Germinal center (tissue), 1 donor: ENCODE measurements at places on chromosomes 11 and 22.

- peak; percentile 39 for DNase-seq
Observed at GRCh38 chr11:20397281-20397680, 9.8 kb downstream of the PRMT3 start.

DNA sequence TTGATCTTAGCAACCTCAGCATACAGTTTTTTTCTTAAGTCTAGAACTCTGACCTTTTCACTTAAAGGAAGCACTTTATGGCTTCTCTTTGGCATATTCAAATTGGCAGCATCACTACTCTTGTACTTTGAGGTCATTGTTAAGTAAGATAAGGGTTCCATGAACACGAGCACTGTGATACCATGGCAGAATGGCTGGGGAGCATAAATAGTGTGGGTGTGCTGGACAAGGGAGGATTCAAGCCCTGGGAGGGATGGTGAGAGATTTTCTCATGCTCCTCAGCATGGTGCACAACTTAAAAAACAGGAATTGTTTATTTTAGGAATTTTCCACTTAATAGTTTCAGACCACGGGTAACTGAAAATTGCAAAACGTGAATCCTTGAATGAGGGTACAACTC lies 111.4 kb downstream of the ATXN10 start:
- no peak for DNase-seq

DNA sequence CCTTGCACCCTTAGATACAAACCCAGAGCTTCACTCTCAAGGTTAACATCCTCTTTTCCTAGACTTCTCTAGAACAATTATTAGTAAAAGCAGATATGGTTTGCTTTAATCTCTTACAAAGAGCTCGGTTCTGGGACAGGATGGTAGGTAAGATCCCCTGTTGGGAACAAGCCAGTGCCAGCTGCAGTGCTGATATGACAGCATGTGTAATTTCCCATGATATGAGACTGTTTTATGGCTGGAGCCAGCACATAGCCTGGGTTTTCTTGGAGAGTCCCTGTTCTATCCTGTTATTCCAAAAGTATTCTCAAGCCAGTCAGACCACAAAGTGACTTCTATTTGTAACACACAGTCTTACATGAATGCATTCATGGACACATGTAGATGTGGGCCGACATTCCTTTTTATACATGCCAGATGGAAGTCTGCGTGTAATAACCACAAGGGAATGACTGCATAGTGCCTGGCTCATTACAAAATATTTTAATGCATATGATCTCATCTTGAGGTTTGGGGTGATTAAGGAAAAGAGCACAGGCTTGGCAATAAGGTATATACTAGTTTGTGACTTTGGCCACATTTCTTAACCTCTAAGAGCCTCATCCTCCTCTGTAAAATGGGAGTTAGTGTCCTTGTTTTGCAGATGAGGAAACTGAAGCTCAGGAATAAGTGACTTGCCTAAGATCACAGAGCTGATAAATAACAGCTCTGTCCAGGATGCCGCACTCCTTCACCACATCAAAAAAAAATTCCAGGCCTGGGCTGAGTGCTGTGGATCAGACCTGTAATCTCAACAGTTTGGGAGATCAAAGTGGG lies 21.8 kb downstream of the CLMP start:
- DNase-seq, result no peak

GRCh38 chr11:117995472-117995871 lies 9.3 kb downstream of the IL10RA start:
- DNase-seq, result no peak

DNA sequence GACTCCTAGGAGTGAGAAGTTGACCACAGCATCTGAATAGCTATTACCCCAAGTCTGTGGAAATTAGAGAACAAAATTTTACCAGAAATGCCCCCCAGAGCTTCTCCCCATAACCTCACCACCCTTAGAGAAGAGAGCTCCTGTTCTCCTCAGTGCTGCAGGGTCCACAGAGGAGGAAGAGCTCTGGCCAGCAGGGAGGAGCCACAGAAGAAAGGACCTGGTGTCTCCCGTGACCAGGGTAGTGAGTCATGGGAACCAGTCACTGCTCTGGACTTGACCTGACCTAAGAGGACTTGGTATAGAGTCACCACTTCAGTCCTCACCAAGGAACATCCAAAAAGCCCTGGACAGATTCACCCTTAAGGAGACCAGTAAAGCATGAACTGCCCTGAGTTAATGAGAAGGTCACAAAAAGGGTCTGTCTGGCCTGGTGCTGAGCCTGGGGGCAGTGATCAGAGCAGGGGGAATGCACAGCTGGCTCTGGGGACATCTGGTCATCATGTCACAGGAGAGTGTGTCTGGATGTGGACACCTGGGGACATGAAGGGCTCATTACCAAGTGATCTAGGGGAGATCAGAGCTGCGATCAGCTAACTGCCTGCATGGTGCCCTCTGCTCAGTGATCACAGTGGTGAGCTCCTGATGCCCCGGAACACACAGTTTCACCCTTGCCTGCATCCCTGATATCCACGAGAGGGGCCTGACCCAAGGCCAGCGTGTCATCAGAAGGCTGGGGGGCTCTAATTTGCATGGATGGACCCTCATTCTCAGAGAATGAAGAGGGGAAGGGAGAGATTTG lies 103.3 kb upstream of the TOP3B start:
- DNase-seq, result no peak

DNA sequence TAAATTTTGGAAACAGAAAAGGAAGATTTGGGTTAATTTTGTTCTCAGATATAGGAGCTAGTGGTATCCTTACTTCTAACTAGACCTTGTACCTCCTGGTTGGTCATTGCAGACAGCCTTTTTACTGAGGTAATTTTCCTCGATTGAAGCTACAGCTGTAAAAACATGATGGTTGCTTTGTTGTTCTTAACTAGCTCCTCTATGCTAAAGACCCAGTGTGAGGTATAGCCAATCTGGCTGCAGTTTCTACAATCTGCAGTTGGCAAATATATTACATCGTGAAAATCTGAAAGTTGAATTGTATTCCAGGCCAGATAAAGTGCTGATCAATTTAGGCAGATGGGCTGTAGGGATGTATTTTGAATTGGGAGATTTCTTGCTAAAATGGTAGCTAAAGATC lies 116.5 kb downstream of the AASDHPPT start:
- DNase-seq, result no peak

GRCh38 chr22:48084041-48084728 lies 1321.7 kb downstream of the TBC1D22A start:
- DNase-seq, result peak; percentile 41

- no peak for DNase-seq
Observed at GRCh38 chr11:134238956-134239355, 14.2 kb downstream of the THYN1 start.

GRCh38 chr22:42913874-42914510 lies 56.9 kb upstream of the ARFGAP3 start:
- no peak for DNase-seq

DNA sequence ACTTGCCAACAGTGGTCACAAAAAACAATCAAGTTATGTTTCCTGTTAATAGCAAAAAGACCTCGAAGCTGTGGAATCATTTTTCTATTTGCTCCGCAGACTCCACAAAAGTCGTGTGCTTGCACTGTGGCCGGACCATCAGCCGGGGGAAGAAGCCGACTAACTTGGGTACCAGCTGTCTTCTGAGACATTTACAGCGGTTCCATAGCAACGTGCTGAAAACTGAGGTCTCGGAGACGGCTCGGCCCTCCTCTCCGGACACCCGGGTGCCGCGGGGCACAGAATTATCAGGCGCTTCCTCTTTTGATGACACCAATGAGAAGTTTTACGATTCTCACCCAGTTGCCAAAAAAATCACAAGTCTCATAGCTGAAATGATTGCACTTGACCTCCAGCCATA lies 31.6 kb downstream of the ZBED4 start:
- no peak for DNase-seq

- DNase-seq, result no peak
Observed at GRCh38 chr11:71135112-71135511, 117.3 kb downstream of the SHANK2 start.

DNA sequence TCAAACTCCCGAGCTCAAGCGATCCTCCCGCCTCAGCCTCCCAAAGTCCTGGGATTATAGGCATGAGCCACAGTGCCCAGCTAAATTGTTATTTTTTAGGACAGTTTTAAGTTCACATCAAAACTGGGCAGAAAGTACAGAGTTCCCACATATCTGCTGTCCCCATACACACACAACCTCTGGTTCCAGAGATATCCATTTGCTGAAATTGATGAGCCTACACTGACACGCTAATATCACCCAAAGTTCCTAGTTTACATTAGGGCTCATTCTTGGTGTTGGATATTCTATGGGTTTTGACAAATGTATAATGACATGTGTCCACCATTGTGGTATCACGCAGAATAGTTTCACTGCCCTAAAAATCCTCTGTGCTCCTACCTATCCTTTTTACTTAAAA lies 2.7 kb upstream of the SEC14L4 start:
- no peak for DNase-seq

- DNase-seq, result peak; percentile 65
Observed at GRCh38 chr11:34356913-34357700, 703 bp downstream of the ABTB2 start.

GRCh38 chr11:69773626-69774353 lies 1.4 kb downstream of the FGF4 start:
- no peak for DNase-seq

GRCh38 chr11:36282926-36283325 lies 6.3 kb downstream of the COMMD9 start:
- no peak for DNase-seq

- DNase-seq, result no peak
Observed at GRCh38 chr11:119157063-119157462, 8.2 kb downstream of the ABCG4 start.

DNA sequence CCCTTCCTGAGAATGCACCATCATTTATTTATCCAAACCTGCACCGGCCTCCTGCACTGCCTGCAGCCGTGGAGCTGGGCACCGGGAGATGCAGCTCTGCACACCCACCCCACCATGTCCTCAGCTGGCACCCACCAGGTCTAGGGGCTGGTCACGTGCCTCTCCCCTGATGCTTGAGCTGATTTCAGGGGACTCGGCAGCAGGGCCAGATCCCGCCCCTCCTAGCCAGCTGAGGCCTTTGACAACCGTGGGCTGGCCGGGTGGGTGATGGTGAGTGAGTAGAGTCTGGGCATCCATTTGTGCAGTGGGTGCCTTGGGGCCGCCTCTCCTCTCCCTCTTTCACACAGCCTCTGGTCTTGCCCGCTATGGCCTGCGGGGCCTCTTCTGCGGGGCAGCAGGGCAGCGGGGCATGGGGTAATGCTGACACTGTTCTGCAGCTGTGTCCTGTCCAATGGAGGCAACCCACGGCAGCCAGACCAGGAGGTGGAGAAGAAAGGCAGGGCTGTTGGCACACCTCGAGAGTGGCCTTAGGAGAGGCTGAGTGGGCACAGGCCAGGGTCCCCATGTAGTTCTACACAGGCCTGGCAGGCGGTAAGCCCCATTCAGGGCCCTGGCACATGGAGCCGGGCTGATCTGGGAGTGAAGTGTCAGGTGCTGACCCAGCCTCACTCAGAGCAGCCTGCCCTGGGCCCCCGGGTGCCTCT lies 38.5 kb upstream of the PRODH start:
- DNase-seq, result no peak

DNA sequence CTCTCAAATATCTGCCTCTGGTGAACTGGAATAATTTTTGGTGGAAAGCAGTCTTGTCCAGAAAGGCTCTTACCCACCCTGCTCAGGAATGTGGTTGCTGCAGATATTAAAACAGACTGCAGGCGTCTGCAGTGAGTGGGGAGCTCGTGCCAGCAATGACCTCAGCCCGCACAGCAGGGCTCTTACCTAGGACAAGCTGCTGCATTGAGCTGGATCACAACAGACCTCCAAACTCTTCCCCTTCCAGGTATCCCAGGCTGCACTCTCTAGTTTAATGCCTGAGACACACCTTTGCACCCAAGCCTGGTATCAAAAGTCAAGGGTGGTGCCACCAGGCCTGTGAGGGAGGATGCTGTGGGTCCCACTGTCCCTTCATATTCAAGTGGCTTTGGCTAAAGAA lies 69.7 kb upstream of the CDON start:
- DNase-seq, result no peak

DNA sequence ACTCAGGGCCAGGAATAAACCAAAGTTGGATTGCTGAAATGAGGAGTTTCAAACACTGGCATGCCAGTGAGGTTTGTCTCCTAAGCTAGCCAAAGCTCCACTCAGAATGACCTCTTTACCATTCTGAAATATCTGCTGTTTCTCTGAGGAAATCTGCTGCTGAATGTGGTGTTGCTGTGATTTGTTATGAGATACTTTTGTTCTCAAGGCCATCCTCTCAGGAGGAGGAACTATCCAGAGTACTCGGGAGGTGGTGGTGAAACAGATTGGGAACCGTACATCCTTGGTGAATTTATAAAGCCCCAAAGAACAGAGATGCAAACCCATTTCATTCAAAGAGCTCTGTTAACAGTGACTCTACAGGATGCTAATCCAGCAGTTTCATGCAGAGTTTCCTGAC lies 50.5 kb downstream of the BDNF start:
- DNase-seq, result no peak

GRCh38 chr22:50248196-50249081 lies 2.6 kb downstream of the HDAC10 start:
- DNase-seq, result no peak

DNA sequence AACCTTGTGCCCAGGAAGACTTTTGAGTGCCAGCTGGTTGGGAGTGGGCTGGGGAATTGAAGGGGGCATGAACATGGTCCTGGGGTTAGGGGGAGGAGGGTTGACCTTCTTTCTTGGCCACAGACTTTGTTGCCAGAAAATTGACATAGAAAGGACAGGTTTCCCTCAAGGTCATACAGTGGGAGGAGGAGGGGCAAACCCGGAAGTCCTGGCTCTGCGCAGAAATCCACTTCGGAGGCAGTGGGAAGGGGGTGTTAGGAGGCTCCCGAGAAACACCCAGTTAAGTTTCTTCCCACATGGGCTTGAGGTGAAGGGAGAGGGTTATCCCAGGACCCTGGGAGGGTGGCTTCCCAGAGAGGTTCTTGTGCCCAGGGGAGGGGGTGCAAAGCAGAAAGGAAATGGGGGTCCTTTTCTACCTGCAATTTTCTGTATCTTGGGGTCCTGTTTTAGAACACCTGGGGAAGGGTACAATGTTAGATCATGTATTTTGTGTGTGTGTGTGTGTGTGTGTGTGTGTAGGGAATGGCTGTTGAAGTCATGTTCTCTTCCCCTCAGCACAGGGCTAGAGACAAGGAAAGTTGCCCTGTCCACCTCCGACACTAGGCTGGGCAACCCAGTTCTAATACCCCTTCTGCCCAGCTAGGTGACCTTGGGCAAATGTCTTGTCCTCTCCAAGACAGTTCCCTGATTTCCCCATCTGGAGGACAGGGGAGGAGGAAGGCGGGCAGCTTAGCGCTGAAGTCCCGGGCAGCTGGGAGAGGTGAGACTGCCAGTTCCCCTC lies 1.1 kb downstream of the PVALB start:
- DNase-seq, result no peak
